Activated gamma-delta T cell (primary cell): ENCODE measurements at places on chromosomes 13 and 19.

- DNase-seq, result no peak
Measured at GRCh38 chr13:98389319-98389718, 187.6 kb downstream of the STK24 start.

- DNase-seq, result no peak
Measured at GRCh38 chr13:60134376-60134775, 29.4 kb downstream of the DIAPH3 start.

DNA sequence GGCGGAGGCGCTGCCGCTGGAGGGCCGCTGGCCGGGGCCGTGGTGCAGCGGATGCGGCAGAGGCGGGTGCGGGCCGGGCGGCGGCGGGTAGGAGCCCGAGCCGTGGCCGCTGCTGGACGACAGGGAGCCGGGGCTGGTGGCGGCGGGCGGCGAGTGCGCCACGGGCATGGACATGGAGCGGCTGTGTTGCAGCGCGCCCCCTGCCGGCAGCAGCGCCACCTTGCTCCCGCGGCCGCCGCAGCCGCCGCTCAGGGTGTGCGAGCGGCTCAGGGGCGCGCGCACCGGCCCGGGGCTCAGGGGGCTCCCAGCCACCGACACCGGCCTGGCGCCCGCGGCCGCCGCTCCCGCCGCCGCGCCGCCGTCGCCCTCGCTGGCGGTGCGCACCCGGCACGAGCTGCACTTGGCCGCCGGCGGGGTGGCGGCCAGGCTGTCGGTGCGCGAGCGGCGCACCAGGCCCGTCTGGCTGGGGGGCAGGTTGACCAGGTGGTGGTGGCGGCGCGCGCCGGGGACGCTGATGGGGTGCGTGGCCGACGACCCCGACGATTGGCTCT lies 1.7 kb downstream of the IRS2 start:
- DNase-seq, result peak; percentile 29

DNA sequence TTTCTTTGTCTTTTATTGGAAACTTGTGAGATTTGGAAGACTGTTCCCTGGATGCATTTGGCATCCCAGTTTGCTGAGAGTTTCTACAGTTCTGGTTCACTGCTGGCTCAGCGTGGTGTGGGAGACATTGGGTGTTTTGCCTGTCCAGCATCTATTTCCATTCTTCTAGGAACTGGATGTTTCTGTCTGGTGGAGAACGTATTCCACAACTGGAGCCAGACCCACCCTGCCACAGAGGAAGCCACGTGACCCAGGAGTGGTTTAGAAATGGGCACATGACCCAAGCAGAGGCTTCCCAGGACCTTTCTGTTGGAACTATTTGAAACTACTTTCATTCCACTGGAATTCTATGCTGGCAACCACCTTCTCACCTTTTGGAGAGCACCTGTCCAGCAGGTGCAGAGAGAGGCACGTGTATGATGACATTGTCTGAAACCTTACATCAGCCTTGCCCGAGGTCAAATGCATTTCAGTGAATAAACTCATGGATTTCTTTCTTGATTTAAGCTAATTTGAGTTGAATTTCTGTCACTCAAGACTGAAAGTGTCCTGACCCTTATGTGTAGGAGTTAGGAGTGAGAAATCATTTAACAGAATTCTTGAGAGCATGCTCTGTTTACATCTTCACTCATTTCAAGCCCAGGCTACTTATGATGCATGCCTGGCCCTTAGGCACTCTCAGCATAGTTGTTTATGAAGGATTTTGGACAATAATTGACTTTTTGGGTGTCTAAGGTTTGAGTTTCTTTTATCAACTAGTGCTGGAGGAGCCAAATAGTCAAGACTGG lies 121.8 kb downstream of the AKAP11 start:
- no peak for DNase-seq

GRCh38 chr13:77507931-77508776 lies 27.4 kb upstream of the SCEL start:
- DNase-seq, result no peak

GRCh38 chr13:49310251-49310650 lies 62.5 kb downstream of the CDADC1 start:
- no peak for DNase-seq
